ENCODE measurements at places on chromosomes 2 and 18.

- peak; percentile 75 for DNase-seq
Observed at GRCh38 chr2:1593371-1594122, 150.8 kb downstream of the PXDN start.

- no peak for DNase-seq
Observed at GRCh38 chr18:21463718-21464117, 136.8 kb downstream of the ESCO1 start.

GRCh38 chr18:61474341-61474740 is 141.1 kb downstream of the CDH20 start:
- no peak for DNase-seq

DNA sequence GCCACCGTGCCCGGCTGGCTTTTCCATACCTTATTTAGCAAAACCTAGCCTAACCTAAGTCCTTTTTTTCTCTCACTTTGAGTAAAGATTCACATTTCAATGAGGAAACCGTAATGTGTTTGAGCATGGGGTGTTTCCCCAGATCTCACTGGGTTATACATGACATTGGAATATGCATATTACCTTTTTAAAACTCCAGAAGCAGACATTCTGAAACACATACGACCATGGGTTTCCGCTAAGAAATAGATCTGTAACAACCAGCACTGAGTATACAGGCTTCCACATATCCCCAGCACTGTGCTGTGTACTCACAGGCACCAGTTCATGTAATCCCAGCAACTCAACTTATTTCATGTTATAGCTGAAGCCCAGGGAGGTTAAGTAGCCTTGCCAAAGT is 41.0 kb upstream of the FOSL2 start:
- DNase-seq, result peak; percentile 25

- peak; percentile 55 for DNase-seq
Observed at GRCh38 chr2:207825045-207825954, 55.6 kb upstream of the FZD5 start.

- peak; percentile 21 for DNase-seq
Observed at GRCh38 chr2:120476141-120476540, 130.2 kb downstream of the INHBB start.

- no peak for DNase-seq
Observed at GRCh38 chr2:187377340-187377739, 70.7 kb downstream of the CALCRL start.

DNA sequence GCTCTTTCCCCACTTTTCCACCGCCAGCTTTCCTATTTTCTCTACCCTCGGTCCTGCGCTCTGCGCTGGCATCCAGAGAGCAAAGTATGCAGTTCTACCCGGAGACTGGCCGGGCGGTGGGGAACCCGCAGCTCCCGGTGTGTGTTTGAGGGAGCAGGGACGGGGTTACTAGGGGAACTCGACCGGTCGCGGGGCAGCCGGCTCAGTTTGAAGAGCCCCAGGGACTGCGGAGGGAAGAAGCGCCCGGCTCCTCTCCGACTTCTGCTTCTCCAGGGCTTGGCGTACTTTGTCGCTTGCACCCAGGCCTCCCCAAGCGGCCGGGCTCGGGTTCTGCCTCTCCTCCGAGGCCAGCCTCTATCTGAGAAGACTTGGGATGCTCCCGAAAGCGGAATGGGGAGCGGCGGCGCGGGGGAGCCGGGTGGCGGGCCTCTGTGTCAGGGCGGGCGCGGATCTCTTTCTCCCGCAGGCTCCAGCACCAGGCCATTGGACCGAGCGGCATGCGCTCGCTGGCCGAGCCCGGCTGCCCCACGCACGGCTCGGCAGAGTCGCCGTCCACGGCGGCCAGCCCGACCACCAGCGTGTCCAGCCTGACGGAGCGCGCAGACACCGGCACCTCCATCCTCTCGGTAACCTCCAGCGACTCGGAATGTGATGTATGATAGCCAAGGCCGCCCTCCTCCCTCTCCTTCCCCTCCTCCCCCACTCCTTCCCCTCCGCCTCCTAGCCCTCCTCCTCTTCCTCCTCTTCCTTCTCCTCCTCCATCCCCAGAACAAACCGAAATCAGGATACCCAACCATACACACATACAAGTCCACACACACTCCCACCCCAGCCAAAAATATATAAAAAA is 2.8 kb downstream of the SIX3 start:
- DNase-seq, result no peak

- DNase-seq, result no peak
Observed at GRCh38 chr2:20132990-20133535, 81.6 kb upstream of the LAPTM4A start.

DNA sequence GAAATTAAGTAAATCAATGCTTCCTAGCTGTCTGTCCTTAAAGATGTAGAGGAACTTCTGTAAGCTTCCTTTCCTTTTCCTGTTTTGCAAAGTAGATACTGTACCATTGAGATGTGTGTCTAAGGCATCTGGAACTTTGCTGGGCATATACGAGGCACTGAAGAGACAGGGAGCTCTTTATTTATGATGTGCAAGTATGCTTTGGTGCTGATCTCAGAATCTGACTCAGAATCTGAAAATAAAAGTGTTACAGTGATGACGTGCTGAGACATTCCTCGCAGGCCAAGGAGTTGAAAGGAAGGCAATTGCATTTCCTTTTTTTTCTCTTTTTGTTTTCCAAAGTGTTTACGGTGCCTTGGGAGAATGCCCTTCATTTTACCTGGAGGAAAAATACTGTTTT is 230.9 kb upstream of the RGPD4 start:
- no peak for DNase-seq

GRCh38 chr18:35141077-35141476 is 99.8 kb upstream of the ZNF397 start:
- DNase-seq, result no peak

DNA sequence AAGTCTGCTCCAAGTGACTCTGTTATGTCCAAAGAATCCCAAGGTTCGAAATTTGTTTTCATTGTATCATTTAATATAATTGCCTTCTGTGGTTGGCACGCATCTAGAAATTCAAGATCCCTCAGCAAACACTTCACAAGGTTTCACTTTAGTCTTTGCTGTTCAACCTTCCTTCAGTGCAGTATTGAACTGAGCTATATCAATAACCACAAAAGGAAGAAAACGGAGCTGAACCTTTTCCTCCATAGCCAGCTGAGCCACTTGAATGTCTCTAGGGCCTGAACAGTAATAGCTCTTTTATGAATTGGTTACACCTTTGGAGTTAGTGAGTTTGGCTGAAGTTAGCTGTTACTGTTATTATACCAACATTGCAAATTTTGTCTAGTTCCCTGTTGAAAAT is 357.7 kb upstream of the HNRNPA3 start:
- DNase-seq, result no peak

GRCh38 chr18:76953156-76953555 is 130.8 kb downstream of the ZNF236 start:
- DNase-seq, result no peak

- no peak for DNase-seq
Observed at GRCh38 chr2:203730883-203731282, 24.4 kb downstream of the CD28 start.

- DNase-seq, result no peak
Observed at GRCh38 chr2:147641651-147642050, 203.2 kb upstream of the ACVR2A start.

DNA sequence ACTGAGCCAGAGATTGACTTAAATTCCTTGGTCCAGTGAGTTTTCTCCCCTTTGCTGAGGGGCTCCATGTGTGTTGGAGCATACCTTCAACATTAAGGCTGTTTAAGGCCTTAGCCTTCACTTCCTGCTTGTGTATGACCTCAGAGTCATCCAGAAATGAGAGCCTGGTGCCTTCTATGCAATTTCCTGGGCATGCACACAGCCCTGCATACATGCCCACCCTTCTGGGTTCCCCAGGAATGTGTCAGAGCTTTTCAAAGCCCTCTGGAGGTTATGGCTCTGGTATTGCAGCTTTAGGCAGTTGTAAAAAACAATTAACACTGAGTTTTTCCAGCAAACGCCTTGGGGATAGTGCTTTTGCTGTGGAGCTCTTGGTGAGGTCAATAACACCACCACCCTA is 16.7 kb downstream of the IL1R1 start:
- no peak for DNase-seq

DNA sequence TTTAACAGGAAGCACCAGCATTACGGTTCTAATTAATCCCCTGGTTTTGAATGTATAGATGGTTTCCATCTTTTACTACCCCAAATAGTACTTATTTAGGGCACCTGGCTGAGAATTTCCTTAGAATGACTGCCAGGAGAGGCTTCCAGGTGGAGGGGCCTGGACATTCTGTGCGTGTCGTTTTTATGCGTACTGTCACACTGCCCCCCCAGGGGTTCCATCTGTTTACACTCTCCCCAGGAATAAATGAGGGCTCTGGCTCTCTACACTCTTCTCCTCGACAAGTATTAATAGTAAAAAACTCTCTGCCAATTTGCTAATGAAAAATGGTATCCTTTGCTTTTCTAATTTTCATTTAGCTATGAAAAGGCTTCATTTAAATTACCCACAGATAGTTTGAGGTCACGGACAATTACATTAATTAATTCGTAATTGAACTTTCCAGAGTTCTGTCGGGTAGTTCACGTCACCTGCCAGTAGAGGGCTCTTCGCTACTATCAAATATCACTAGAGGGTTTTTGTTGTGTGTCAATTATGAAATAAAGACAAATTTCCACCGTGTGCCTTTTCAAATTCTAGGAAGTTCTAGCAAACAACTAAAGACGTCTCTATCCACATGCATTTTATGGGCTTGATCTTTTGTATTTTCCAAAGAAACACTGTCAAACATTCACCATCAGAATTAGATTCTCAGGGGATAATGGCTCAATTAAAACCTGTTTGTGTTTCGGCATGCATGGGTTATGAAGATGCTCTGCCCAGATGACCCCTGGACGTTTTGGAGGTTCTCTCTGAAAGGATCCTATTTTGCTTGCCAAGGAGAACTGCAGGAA is 88.8 kb upstream of the ASB18 start:
- DNase-seq, result no peak

DNA sequence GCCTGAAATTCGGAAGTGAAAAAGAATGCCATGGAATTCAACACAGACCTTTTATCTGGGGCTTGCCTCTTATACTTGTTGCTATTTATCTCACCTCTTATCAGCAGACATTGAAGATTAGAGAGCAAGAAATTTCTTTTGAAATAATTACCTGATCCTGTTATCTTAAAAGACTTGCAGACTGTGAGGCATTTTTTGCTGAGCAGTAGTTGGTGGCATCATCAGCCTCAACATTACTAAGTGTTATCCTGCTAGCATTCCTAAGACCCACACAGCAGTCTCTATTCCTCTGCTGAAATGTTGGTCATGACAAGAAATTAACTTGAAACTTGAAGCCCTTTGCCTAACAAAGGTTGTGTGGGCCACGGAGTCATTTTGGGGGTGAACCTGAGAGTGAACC is 186.5 kb downstream of the TRIB2 start:
- DNase-seq, result no peak

- DNase-seq, result no peak
Observed at GRCh38 chr18:76988031-76988826, 144.4 kb downstream of the MBP start.

DNA sequence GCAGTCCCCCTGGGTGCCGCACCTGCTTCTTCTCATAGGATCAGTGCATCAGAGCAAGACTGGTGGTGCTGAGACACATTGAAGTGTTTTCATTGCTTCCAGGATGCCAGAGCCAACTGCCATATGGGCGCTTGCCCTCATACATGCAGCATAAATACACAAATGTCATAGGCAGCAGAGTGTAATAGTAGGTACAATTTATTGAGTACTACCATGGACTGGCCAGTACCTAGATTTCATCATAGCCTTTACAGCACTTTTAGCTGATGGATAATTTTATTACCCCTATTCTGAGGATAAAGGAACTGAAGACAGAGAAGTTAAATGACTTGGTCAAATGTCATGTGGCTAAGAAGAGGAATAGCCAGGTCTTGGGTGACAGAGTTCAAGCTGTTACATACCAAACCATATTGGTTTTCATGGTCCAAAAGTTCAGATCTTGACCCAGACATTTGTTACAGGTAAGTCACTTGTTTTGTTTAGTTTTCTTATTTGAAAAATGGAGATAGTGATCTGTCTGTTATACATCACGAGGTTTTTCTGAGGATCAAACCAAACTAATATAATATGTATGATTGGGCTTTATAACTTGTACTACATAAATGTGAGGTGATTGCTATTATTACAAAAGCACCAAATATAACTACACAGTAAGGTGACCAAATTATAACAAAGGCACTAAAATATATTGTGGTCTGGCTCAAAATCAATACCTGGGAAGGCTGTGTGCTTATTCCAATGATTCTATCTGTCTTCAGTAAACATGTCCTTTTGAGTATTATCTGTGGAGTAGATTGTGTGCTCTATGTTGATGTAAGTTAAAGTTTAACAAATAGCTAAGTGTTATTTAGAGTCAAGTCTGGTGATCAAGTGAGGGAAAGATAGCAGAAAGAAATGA is 151.9 kb upstream of the CYRIA start:
- no peak for DNase-seq

DNA sequence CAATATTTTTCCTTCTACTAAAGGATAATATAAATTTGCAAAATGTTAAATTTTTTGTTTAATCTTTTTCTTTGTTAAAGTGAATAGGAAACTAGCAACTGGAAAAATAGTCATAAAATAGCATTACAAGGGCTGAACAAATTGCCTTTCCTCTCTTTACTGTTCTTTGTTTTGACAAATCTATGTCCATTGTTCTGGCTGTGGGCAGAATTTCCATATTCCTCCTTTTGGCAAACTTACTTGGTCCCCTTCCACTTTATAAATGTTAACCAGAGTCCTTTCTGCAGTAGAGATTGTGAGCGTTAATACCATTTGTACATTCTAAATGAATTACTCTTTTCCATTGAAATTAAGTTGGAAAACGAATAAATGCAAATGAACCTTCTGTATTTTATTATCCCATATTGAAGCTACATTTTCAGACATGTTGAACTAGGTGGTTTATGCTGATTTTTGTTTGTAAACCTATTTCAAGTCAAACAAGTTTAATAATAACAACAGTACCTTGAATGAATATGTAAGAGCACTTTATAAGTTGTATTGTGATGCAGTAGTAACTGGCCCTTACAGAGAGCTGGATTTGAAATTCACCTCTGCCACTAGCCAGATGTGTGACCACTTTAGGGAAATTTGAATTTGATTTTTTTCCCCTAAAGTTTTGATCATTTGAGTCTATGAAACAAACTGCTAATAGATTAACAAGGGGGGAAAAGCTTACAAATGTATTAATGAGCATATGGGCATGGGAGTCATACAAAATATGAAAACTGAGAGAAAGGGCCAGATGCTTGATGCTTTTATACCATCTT is 3.3 kb downstream of the RNF125 start:
- DNase-seq, result no peak
